NCI-H146 (cell line): ENCODE measurements at places on chromosomes 12 and 14.

GRCh38 chr12:69655616-69656340 is 43.3 kb downstream of the BEST3 start:
- no peak for DNase-seq

GRCh38 chr14:24944800-24945199 is 105.1 kb downstream of the STXBP6 start:
- DNase-seq: no peak

GRCh38 chr14:31194661-31195060 is 12.9 kb downstream of the HECTD1 start:
- no peak for DNase-seq

DNA sequence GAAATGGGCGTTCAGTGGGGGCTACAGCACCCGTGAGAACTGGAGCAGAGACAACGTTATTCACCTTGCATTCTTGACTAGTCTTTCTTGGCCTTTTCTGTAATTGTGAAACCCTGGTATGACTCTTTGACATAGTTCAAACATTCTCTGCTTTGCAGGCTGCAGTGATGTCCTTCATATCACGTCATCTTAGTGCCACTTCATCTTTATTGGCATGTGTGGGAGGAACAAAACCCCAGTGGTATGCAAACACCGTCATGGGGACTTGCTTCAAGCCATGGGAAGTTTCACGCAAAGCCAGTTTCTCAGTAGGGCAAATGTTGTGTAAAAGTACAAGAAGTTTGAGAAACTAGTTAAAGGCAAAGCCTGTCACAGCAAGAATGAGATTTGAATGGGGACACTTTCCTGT is 20.2 kb upstream of the DUSP16 start:
- no peak for DNase-seq

- no peak for DNase-seq
Measured at GRCh38 chr14:68714991-68715924, 77.6 kb downstream of the ZFP36L1 start.

- no peak for DNase-seq
Measured at GRCh38 chr12:20376984-20377383, 8.6 kb downstream of the PDE3A start.

GRCh38 chr12:2895051-2895451 is 4.4 kb downstream of the TULP3 start:
- no peak for DNase-seq

DNA sequence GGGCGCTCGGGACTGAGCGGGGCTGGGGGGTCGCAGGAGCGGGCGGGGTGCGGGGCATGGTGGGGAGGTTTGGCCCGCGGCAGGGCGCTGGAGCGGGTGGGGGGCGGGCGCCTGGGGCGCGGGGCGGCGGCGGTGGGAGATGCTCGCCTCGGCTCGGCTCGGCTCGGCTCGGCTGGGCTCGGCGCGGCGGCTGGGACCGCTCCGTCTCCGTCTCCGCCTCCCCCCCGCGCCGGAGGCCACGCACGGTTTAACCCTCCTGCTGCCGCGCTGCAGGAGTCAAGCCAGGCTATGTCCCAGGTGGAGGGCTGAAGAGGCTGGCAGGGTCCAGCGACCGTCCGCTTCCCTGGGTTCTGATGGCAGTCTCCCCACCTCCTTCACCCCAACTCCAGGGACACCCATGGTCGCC is at the start of gene PIANP:
PIANP (minus strand) TSS at position 170 of the 406 bp plus-strand sequence. CDS start 2,754 bp downstream, outside the sequence.
- DNase-seq: peak; percentile 79

- peak; percentile 21 for DNase-seq
Measured at GRCh38 chr14:20427231-20428009, 8.5 kb downstream of the KLHL33 start.

DNA sequence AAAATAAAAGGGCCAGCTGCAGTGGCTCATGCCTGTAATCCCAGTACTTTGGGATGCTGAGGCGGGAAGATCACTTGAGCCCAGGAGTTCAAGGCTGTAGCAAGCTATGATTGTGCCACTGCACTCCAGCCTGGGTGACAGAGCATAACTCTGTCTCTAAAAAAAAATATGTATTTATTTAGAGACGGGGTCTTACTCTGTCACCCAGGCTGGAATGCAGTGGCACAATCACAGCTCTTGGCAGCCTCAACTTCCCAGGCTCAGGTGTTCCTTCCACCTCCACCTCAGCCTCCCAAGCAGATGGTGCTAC is 179.3 kb upstream of the ATF7IP start:
- DNase-seq: no peak

DNA sequence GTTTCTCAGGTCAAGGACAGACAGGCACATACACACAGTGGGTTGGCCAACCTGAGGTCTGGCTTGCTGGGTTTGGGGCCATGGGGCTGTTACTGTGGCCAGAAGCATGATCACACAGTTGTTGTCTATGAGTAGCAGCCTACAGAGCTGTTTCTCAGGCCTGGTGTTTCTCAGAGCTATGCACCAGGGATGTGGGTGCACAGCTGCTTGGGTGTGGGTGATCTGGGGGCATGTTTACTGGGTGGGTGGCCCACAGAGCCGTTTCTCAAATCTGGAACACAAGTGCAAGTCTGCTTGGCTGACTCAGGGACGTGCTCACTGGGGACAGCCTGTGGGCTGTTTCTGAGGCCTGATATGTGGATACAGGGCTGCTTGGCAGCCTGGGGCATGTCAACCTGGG is 23.1 kb upstream of the PALS1 start:
- no peak for DNase-seq

- peak; percentile 84 for DNase-seq
Measured at GRCh38 chr14:61145903-61146481, 135.1 kb downstream of the TMEM30B start.

GRCh38 chr12:1777798-1778197 is 42.6 kb upstream of the LRTM2 start:
- DNase-seq: no peak

- no peak for DNase-seq
Measured at GRCh38 chr12:96321941-96322340, 78.3 kb downstream of the CDK17 start.
